T-cell (primary cell): ENCODE measurements at places on chromosomes 6 and 20.

- no peak for DNase-seq
These were observed 3.2 kb downstream of the ACTR5 start for GRCh38 chr20:38751360-38751976.

GRCh38 chr20:17952692-17953684, 15.6 kb downstream of the SNX5 start:
- DNase-seq: no peak

GRCh38 chr20:59765599-59766177, 161.3 kb downstream of the PHACTR3 start:
- DNase-seq: no peak

DNA sequence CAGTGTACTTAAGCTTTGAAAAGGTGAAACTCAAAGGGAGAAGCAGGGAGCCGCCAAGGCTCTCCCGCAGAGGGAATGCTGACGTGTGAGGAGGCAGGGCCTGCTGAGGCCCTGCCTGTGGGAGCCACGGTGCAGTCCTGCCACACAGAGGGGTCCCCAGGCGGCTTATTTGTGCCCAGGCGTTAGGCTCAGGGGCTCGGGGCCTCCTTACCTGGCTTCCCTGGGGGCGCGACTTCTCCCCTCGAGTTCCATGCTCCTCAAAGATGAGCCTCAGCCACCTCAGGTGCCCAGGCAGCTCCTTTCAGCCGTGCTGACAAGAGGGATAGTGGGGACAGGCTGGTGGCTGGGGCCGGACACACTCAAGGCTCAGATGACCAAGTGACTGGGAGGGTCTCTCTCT, 2.2 kb upstream of the KIF25 start:
- DNase-seq: no peak

GRCh38 chr20:3470208-3470626, 601 bp upstream of the ATRN start:
- DNase-seq: no peak

DNA sequence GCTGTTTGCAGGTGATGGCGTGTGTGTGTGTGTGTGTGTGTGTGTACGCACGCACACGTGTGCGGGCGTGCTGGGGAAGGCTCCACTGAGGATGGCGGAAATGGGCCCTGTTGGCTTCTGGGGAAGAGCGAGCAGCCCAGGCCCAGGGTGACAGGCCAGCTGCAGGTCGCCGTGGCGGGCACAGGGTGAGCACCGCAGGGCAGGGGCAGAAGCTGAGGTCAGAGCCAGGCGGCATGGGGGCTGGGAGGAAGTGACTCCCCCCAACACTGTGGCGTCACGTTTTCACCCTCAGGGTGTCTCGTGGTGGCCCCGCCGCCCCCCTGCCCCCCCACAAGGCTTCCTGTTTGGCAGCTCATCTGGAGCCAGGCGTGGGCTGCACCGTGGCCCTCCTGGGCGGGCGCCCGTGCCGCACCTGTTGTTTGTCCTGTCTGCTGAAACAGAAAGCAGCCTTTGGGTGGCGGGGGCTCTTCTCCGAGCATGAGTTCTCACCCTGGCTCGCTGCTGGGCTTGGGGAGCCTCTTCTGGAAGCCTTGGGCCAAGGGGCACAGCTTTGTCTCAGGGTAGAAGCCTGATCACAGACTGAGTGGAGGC, 7.1 kb downstream of the RBM38 start:
- DNase-seq: peak; percentile 96

DNA sequence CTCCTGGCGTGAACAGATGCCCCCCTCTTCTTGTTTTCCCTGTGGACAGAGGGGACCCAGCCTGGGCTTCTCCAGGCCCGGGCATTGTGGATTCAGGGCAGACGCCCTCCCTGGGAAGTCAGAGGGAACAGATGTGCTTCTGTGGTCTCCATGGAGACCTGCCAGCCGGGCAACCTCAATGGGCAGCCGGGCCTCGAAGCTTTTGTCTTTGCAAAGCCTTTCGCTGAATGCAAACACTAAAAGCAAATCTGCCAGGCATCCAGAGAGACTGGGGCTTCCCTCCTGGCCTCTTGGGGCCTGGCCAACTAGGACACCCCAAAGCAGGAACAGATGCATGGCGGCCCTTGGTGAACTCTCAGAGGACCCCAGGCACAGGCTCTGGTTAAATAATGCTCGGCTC, 370.0 kb upstream of the SULF2 start:
- no peak for DNase-seq

GRCh38 chr6:110786696-110787095, 28.6 kb downstream of the CDK19 start:
- no peak for DNase-seq

DNA sequence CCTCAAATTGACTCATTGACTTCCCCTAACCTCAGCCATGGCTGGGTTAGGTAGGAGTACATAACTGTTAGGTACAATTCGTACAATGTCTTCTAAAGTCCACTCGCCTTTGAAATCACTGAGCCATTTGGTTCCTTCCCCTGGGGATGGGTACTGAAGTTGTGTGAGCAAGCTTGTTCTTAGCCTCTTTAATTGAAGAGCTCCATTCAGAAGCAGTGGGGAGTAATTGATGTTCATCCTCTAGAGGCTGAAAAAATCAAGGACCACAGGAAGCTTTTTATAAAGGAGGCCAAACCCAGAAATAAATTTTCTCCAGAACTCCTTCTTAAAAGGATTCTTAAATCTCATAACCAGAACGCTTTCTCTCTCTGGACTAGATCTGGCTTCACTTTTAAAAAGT, 60.6 kb downstream of the ANKS1A start:
- DNase-seq: no peak

GRCh38 chr6:169232507-169232931, 21.1 kb downstream of the THBS2 start:
- no peak for DNase-seq

- DNase-seq: no peak
These were observed 562.7 kb downstream of the RFPL4B start for GRCh38 chr6:112909781-112910180.

- DNase-seq: no peak
These were observed 251.6 kb downstream of the ADGB start for GRCh38 chr6:146850238-146850896.

- no peak for DNase-seq
These were observed at the start of gene SULF2 for GRCh38 chr20:47785311-47785853. SULF2 (minus strand) TSS chr20:47785481; CDS start chr20:47757363, 28,118 bp downstream.

DNA sequence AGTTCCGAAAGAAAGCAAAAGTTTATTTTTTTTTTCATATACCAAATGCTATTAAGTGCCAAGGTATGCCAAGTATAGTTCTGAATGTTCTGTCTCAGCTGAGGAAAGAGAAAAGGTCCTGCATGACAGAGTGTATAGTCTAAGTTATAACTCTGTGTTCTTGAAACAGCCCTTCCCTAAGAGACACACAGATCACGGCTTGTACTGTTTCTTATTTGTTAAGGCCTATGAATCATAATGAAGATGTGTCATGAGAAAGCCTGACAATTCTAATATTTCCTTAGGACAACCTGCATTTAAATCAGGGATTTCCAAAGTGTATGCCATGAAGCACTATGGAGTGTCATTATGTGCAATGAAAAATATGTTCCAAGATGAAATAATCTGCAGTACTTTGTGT, 538.7 kb upstream of the CDH4 start:
- DNase-seq: no peak

- no peak for DNase-seq
These were observed 22.2 kb downstream of the FKBP1A start for GRCh38 chr20:1370548-1371110.

DNA sequence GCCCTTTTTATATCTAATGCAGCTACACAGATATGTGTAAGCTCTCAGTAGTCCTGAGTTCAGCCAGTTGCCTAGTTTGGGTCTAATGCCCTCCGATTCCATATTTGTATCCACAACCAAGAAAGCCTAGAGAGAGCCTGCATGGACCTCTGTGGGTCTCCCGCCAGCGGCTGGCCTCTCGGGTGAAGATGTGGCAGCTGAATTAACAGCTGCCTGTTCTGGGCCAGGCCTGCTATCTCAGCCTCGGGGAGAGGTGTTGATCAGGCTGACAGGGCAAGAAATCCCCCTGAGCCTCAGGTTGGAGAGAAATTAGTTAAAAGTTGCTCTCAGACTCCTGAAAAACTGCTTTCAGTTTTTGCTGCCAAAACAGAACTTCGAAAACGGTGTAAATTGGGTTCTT, 19.8 kb downstream of the PTK7 start:
- no peak for DNase-seq

GRCh38 chr20:35947489-35947888, 6.8 kb downstream of the SCAND1 start:
- peak; percentile 3 for DNase-seq

GRCh38 chr6:39861663-39862062, 69.5 kb downstream of the DAAM2 start:
- DNase-seq: no peak

DNA sequence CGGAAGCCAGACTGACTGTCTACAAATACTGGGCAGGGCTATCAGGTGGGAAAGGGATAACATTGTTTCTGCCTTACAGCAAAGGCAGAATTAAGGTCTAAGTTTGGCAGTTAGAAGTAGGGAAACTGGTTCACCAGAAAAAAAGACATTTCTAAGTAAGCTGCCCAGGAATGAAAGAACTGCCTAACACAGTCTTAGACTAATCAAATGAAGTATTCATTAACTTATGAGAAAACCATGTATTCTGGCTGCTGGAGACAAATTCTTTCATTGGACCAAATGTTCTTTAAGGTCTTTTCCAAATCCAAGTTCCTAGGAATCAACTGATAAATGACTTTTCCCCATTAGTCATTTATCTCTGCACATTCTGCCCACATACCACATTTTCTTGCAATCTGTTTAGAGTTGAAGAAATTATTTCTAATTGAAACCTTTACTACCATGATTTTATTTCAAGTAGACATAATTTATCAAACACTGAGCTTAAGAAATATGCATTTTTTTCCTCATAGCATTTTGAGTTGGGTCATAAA, 120.3 kb upstream of the OGFRL1 start:
- DNase-seq: no peak

DNA sequence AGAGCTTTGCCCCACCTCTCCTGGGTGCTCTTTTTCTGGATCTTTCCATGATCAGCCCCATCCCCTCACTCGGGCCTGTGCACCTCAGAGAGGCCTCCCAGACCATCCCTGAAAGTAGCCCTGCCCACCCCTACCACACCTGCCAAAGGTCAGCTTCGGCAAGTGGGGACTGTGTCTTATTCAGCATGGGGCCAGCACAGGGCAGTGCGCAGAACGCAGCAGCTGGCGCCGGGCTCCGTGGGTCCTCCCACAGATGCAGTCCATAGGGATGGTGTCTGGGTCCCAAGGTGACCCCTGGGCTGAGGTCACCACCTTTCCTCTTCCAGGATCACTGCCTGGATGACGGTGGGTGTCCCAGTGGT, 79.4 kb downstream of the CEBPB start:
- no peak for DNase-seq

GRCh38 chr20:4449957-4450715, 271.6 kb upstream of the PRND start:
- DNase-seq: no peak

- no peak for DNase-seq
These were observed 2.3 kb upstream of the HLA-DMA start for GRCh38 chr6:32954986-32955802.

DNA sequence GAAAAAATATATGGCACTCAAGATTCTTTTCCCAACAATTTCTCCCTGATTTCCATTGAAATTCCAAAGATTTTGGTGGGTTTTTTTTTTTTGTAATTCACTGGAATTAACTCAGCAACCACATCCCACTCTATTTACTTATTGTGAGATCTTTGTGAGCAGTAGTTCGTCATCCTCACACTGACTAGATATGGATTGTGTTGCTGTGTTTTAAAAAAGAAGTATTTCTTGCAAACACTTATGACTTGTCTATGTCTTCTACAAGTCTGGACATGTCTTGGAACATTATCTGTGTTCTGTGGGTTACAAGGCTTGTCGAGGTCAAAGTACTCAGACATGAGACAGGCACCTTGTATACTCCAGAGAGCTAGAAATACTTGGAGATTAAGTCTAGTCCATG, 7.3 kb upstream of the TENT5A start:
- no peak for DNase-seq

- DNase-seq: peak; percentile 50
These were observed 6.9 kb downstream of the SLC32A1 start for GRCh38 chr20:38730989-38731737.

- no peak for DNase-seq
These were observed 29.5 kb upstream of the SALL4 start for GRCh38 chr20:51831866-51832265.

DNA sequence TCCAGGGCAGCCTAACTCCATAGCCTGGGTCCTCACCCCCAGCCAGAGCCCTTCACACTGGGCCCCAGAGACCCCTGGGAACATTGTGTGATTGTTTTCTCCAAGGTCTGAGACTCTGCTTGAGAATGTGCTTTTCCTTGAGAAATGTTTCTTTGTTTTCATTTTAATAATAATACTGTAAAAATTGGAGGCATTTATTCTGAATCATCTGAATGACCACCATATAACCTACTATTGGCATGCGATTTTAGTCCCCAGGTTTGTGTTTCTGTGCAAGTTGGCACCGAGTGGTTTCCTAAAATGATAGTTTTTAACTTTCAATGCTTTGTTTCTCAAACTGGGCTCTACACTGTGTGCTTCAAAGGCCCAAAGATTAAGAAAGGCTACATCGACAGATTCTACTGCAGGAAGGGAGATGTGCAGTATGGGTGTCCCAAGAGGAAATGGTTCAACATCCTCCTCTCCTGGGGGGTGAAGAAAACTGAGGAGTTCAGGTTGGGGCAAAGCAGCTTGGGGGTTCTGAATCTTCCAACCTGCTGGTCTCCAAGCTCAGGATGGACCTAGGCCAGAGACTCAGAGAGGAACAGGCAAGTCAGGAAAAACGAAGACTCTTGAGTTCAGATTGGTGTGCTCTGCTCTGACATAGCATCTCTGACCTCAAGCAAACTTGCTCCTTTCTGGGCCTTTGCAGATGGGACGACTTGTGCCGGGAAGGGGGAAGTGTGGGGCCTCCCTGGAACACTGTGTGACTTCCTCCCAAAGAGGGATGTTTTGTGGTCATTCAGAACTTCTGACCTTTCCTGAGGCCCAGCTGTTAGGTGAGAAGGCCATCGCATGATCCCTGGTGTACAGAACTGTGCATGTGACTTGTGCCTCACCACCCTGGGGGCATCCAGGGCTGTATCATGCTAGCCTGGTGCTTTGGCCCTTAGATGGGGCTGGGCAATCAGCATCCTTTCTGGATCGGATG, 31.0 kb downstream of the DAAM2 start:
- no peak for DNase-seq

- no peak for DNase-seq
These were observed 15.2 kb downstream of the PSMG4 start for GRCh38 chr6:3273707-3274521.

DNA sequence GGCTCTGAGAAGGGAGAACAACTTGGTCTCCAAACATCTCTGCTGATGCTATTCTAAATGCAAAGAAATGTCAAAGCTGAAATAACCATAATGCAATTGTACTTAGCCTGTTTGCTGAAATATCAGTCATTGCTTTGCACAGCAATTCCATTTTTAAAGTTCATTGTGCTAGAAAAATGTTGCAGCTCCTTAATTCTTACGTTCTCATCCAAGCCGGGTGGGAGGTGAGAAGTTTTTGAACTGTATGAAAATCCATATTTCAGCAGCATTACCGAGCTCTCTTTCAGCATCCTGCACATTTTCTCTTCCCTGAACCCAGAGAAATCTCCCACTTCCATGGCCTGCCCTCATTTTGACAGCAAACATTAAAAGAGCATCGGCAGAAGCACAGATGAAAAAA, 630.0 kb downstream of the PTPRT start:
- DNase-seq: no peak

GRCh38 chr6:87164004-87164403, 8.6 kb downstream of the ZNF292 start:
- DNase-seq: no peak

GRCh38 chr6:26016963-26017631, 54.5 kb downstream of the TRIM38 start:
- no peak for DNase-seq
